Activated T-cell treated with anti-CD3 and anti-CD28 coated beads for 4 hours (primary cell): ENCODE measurements at places on chromosomes 4 and X.

GRCh38 chr4:74410272-74410671 is 34.7 kb upstream of the AREG start:
- DNase-seq, result no peak

DNA sequence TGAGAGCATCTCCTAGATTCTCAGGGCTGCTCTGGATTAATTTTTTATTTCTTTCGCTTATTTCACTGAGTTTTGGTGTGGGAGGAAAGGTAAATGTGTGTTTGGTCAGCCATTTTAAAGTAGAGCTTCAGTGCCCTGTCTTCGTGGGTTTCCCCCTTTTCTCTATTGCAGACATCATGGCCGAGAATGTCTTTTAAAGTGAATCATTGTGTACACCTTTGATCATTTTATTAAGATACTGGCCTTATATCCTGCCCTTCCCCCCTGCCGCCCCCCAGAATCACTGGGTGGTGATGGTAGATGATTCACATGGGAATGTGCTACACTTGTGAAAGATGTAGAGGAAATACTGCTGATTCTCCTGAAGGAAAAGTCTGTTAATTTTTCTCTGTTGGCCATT is 23.8 kb downstream of the CDKL5 start:
- DNase-seq, result no peak

DNA sequence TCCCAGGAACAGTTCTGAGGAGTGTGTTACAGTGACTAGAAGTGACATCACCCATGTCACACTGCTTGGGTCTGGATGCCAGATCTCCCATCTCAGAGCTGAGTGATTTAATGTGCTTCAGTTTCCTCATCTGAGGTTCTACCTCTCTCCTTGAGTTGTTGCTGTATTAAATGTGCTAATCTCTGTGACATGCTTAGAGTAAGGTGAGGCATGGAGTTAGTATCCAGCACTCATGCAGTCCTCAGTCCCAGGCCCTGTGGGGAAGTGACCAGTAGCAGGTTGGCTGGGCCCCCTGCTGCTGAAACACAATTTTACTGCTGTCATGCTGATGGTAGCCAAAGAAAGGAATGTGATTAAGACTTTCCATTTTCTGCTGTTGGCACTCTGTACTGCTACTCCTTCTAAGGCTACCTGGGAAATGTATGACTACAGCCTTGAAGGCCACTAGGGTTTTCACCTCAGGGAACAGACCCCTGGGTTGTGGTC is 639.6 kb downstream of the MID1IP1 start:
- DNase-seq, result no peak

GRCh38 chr4:90211174-90211573 is 84.0 kb downstream of the CCSER1 start:
- DNase-seq, result no peak

- DNase-seq, result no peak
Measured at GRCh38 chr4:5703831-5704230, 4.5 kb downstream of the EVC2 start.

DNA sequence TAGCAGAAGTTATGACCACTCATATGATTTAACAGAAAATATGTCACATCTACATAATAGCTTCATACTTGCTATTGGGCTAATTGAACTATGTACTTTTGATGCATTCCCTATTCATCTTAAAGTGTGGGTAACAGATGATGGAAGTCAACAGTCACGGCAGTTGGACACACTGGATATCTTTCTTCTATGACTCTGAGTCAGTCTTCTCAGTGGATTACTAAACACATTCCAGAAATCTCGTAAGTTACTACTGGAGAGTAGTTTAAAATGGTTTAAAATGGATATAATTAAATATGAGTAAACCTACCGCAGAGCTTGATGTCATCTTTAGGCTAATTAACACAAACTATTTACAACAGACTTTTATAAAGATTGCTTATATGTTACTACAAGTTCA is 30.1 kb upstream of the CFAP299 start:
- DNase-seq, result no peak

- no peak for DNase-seq
Measured at GRCh38 chrX:55638933-55639332, 15.7 kb downstream of the FOXR2 start.
